NCI-H2171 treated with DMSO at 0.1 percent for 48 hours (cell line): ENCODE measurements at places on chromosomes 4 and X.

- DNase-seq, result no peak
Measured at GRCh38 chr4:27206009-27206408, 345.4 kb downstream of the STIM2 start.

DNA sequence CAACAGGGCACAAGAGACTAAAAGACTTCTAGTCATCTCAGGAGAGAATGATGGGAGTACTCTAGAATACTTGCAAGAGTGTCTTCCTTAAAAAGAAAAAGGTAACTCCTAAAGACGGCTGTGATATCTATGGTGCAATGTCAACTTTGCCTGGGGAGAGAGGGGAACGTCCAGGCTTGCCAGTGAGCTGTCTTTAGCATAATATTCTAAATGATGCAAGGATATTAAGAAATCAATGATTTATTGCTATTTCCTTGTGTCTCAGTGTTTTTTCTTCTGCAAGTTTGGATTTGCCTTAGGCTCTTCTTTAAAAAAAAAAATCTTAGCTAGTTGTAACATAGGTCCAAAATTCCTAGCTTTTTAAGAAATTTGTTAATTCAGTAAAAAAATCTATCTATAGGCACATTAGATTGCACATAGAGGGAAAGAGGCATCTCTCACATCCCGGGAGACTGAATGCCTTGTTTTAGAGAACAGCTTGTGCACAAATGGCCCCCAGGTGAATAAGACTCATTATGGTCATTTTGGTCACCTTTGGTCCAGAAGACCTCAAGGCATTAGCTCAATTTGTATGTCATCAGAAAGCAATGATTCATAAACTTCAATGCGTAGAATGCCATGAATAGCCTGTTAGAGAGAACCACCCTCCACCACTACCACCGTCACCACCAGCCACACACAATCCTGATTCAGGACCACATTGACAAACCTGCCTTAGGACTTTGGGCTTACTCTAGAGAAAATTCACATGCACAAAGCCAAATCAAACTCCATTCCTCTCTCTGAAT is 104.1 kb downstream of the PALLD start:
- no peak for DNase-seq

DNA sequence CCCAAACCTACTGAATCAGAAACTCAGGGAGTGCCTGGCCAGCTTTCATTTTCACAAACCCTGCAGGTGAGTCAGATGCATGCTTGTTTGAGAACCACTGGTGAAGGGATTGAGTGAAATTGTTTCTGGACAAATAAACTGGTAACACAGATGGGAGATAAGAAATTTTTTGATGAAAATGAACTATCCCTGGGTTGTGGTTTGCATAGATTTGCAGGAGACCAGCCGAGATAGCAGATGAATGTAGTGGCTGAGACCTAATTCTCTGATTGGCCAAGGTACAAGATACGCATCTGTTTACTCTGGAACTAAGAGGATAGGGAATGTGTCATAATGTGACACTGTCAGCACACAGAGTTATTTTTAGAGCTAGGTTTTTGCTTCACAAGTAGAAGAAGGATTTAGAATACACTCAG is 117.8 kb upstream of the NOCT start:
- peak; percentile 56 for DNase-seq

DNA sequence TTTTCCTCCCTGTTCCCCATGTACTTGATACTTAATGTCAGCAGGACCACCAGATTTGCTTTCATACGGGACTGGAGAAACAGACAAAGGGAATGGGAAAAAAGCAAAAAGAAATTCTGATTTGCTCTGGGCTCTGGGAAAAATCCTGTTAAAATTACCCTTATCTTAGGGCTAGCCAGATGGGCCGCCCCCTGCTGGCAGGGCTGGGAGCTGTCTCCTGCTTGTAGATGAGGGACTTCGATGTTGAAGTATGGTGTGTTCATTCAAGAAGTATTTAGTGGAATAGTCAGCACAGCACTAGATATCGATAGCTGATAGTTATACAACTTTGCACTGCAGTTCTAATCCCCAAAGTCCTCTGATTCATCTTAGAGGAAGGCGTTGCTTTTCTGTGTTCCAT is 45.8 kb downstream of the BCORL1 start:
- DNase-seq, result no peak

GRCh38 chr4:53376900-53377299 is 541 bp upstream of the FIP1L1 start:
- no peak for DNase-seq

DNA sequence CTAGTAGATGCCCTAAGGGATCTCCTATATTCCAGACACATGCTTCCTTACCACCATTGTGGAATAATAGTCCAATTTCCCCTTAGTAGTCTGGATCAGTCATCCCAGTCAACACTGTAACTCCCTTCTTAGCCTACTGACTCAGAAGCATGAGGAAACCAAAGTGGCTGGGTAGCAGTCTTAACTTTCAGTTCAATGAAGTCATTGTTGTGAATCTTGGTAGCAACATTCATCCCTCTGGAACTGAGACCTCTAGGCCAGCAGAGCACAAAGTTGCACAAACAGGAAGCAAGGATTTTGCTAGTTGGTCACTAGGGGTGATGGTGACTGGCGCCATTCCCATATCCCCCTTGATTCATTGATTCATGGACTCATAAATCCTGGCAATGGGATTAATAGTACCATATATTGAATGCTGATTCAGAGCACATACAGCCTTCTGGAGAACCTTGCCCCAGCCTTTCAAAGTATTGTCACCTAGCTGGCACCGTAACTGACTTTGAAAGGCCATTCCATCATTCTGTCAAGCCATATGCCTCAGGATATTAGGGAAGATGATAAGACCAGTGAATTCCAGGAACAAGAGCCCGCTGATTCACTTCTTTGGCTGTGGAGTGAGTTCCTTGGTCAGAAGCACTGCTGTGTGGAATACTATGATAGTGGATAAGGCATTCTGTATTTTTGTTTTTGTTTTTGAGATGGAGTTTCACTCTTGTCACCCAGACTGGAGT is 19.7 kb upstream of the GPAT3 start:
- no peak for DNase-seq
